Heart right ventricle (tissue), 16 donors: ENCODE measurements at places on chromosomes 1 and 21.

- peaks cover 5% of the 10 kb centered on the region for H3K27me3 ChIP-seq
- no peak overlapping the region for H3K27ac ChIP-seq
- no peak for DNase-seq
- no peaks in the 10 kb centered on the region for H3K4me1 ChIP-seq
Observed at GRCh38 chr1:75967719-75968118, 35.5 kb upstream of the ASB17 start.

DNA sequence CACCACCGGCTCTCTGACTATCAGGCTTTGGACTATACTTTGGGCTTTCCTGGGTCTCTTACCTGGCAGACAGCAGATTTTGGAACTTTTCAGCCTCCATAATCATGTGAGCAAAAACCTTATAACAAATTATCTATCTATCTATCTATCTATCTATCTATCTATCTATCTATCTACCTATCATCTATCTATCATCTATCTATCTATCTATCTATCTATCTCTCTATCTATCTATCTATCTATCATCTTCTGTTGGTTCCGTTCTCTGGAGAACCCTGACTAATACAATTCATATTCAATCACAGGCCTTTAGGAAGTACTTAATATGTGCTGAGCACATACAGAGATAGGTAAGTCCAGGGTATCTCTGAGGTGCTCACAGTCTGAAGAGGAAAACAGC is 18.7 kb upstream of the SCMH1 start:
- H3K4me1 ChIP-seq: no peaks in the 10 kb centered on the region
- H3K36me3 ChIP-seq: no peaks in the 10 kb centered on the region
- H3K4me3 ChIP-seq: no peak overlapping the region
- no peak for DNase-seq

- no peaks in the 10 kb centered on the region for H3K27me3 ChIP-seq
- H3K27ac ChIP-seq: no peak overlapping the region
- H3K4me1 ChIP-seq: no peaks in the 10 kb centered on the region
Observed at GRCh38 chr1:245182028-245182427, 27.2 kb downstream of the KIF26B start.

GRCh38 chr1:200627575-200628222 is 7.1 kb upstream of the KIF14 start:
- no peak for DNase-seq
- H3K4me3 ChIP-seq: no peak overlapping the region
- no peak overlapping the region for H3K27ac ChIP-seq
- H3K36me3 ChIP-seq: no peaks in the 10 kb centered on the region

DNA sequence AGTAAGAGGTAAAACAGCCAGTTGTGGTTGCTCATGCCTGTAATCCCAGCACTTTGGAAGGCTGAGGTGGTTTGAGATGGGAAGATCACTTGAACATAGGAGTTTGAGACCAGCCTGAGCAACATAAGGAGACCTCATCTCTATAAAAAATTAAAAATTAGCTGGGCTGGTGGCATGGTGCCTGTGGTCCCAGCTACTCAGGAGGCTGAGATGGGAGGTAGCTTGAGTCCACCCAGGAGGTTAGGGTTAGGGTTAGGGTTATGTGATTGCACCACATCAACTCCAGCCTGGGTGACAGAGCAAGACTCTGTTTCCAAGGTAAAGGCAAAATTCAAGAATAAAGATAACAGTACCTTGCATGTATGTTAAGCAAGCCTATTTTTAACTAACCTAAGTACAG is 3.5 kb downstream of the SAMSN1 start:
- no peaks in the 10 kb centered on the region for H3K4me1 ChIP-seq
- DNase-seq: no peak
- no peaks in the 10 kb centered on the region for H3K27me3 ChIP-seq
- H3K36me3 ChIP-seq: no peaks in the 10 kb centered on the region
- H3K27ac ChIP-seq: no peak overlapping the region

- no peak for DNase-seq
- no peak overlapping the region for H3K4me3 ChIP-seq
- no peak overlapping the region for H3K27ac ChIP-seq
- no peaks in the 10 kb centered on the region for H3K4me1 ChIP-seq
- H3K27me3 ChIP-seq: no peaks in the 10 kb centered on the region
Observed at GRCh38 chr1:102715150-102715549, 393.2 kb downstream of the COL11A1 start.

DNA sequence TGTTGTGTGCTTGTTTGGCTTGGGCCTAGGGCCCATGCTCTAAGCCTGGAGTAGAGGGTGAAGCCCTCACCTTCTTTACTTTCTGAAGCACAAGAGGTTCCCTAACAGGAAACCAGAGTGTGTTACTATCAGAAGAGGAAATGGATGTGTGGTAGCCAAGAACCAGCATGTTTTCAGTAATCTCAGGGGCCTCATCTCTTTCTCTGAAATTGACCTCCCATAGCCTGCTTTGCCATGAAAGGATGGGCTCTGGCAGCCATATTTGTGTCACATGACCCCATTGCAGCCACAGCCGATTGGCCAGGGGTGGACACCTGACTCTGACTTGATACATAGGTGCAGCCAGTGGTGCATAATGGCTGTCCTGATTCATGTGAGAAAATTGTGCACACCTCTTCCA is 18.6 kb downstream of the A3GALT2 start:
- peaks cover 6% of the 10 kb centered on the region for H3K27me3 ChIP-seq
- no peak overlapping the region for H3K4me3 ChIP-seq
- DNase-seq: no peak

DNA sequence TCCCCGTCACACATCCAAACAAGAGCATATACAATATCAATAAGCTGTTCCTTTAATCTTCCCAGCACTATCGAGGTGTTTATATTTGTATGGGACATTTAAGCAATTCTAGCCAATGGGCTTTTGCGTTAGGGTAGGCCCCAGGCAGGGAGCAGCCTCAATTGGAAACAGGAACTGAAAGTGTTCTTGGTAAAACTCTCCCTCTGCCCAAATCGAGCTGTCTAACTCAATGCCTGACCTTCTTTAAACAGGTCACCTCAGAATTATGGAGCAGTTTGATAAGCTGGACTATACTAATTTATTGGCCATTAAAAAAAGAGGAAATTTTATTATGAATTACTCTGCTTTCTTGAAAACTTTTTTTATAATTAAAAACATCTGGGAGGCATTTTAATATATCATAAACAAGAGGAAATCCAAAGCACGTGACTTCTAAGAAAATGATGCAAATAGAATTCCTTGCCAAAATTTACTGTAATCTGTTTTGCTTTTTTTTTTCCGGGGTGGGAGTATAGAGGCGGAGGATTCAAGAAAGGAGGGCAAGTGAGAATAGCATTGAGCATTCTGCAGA is 498.1 kb downstream of the LMO4 start:
- H3K4me1 ChIP-seq: no peaks in the 10 kb centered on the region
- H3K27ac ChIP-seq: no peak overlapping the region
- DNase-seq: peak; percentile 25
- no peaks in the 10 kb centered on the region for H3K36me3 ChIP-seq
- no peak overlapping the region for H3K4me3 ChIP-seq

GRCh38 chr1:186679924-186680244 is 339 bp downstream of the PTGS2 start:
- H3K27ac ChIP-seq: peak overlapping the region; percentile 38
- peaks cover 15% of the 10 kb centered on the region for H3K4me1 ChIP-seq
- peaks cover 10% of the 10 kb centered on the region for H3K27me3 ChIP-seq
- H3K4me3 ChIP-seq: peak overlapping the region; percentile 65

GRCh38 chr1:112257043-112257835 is 138.8 kb upstream of the CTTNBP2NL start:
- H3K36me3 ChIP-seq: no peaks in the 10 kb centered on the region
- H3K27me3 ChIP-seq: no peaks in the 10 kb centered on the region
- no peak for DNase-seq
- H3K27ac ChIP-seq: no peak overlapping the region

GRCh38 chr1:243346468-243346867 is 90.6 kb downstream of the SDCCAG8 start:
- H3K4me1 ChIP-seq: no peaks in the 10 kb centered on the region
- no peak overlapping the region for H3K4me3 ChIP-seq
- DNase-seq: no peak
- no peaks in the 10 kb centered on the region for H3K27me3 ChIP-seq
- no peak overlapping the region for H3K27ac ChIP-seq

DNA sequence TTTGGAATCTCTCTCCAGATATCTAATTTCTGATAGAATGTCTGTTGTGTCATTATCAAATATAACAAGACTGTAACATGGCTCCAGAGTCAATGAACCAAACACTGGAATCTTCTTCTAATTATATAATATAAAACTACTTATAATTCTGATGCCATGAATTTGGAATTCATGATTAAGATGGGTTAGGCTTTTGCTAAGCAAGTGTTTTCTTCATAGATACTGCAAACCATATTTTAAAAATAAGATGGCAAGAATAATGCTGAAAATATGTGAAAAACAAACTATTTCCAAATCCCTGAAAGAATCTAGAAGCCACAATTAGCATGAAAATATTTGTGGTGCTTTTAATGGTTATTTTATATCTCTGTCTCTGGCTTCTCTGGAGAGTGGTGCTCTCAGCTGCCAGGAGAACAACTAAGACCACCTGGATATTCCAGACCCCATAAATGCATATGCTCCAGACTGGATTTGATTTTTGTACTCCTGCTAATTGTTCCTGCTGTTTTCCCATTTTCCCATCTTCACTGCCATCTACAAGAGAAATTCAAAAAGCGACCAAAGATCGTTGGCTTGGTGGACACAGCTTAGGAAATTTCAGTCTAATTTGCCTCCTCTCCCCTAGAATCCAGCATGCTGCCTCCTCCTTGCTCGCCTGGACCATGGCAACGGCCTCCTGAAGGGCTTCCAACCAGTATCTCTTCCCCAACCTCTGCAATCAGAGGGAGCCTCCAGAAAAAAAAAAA is 418.9 kb downstream of the SETD4 start:
- no peak overlapping the region for H3K27ac ChIP-seq
- peaks cover 6% of the 10 kb centered on the region for H3K4me1 ChIP-seq
- H3K4me3 ChIP-seq: no peak overlapping the region
- H3K27me3 ChIP-seq: peaks cover 16% of the 10 kb centered on the region
- no peaks in the 10 kb centered on the region for H3K36me3 ChIP-seq

- no peaks in the 10 kb centered on the region for H3K27me3 ChIP-seq
- no peak overlapping the region for H3K27ac ChIP-seq
- no peak overlapping the region for H3K4me3 ChIP-seq
- peaks cover 6% of the 10 kb centered on the region for H3K4me1 ChIP-seq
Observed at GRCh38 chr1:81226603-81226928, 574.2 kb upstream of the ADGRL2 start.

GRCh38 chr1:15139654-15140350 is 13.7 kb upstream of the TMEM51 start:
- H3K27me3 ChIP-seq: no peaks in the 10 kb centered on the region
- H3K36me3 ChIP-seq: no peaks in the 10 kb centered on the region
- H3K4me1 ChIP-seq: no peaks in the 10 kb centered on the region
- no peak overlapping the region for H3K4me3 ChIP-seq
- DNase-seq: no peak

DNA sequence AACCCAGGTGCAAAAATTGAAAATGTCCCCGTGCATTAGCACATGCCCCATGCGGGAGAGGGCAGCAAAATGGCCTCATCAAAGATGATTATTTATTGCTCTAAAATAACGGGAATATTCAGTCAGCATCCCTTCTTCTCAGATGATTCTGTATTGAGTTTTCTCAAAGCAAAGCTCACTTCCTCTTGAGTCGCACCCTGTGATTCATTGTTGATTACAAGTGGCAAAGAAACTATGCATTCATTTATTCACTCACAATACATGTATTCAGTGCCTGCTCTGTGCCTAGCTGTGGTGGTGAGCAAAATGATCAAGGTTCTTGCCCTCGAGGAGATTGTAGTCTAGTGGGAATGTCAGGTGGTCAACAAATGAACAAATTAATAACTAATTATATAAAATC is 226.0 kb upstream of the KAZN start:
- peaks cover 31% of the 10 kb centered on the region for H3K27me3 ChIP-seq
- no peak overlapping the region for H3K27ac ChIP-seq
- H3K4me1 ChIP-seq: no peaks in the 10 kb centered on the region
- DNase-seq: no peak

DNA sequence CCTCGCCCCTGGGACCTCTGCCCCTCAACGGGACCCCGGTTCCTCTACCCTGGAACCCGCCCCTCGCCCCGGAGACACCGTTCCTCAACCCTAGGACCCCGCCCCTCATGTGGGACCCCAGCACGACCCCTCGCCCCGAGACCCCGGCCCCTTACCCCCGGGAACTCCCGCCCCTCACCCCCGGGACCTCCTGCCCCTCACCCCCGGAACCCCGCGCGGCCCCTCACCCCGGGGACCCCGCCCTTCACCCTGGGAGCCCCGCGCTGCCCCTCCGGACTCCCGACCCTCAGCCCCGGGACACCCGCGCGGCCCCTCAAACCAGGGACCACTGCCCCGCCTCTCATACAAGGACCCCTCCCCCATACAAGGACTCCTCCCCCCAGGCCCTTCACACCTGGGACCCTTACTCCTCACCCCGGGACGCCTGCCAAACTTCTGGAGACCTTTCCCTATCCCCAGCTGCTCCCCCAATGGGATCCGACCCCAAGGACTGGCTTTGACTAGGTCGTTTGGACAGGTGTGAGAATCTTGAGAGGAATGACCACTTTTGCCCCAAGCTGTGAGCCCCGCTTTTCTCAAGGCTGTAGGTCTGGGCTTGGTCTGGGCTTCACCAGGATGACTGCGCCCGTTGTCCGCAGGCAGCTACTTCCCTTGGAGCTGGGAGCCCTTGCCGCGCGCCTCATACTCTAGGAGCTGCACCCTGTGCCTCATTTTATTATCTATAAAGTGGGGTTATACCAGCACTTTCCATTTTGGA is 843 bp downstream of the DIP2A start:
- H3K4me3 ChIP-seq: peak overlapping the region; percentile 96
- H3K4me1 ChIP-seq: peaks cover 51% of the 10 kb centered on the region
- H3K36me3 ChIP-seq: peaks cover 5% of the 10 kb centered on the region

DNA sequence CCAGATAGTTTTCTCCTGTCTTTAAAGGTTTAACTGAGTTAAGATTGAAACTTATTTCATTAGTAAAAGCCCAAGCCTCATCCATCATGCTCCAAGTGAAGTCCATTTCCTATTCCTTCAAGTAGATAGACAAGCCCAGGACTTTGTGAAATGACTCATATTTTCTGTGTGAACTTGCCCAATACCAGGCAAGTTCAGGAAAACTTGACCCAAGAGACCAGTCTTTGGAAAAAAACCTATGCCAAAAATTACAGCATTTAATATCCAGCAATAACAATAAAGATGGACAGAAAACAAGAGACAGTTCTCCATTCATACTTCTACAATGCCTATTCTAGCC is 405 bp upstream of the RAB29 start:
- H3K4me3 ChIP-seq: peak overlapping the region; percentile 94
- no peaks in the 10 kb centered on the region for H3K27me3 ChIP-seq
- no peak for DNase-seq

DNA sequence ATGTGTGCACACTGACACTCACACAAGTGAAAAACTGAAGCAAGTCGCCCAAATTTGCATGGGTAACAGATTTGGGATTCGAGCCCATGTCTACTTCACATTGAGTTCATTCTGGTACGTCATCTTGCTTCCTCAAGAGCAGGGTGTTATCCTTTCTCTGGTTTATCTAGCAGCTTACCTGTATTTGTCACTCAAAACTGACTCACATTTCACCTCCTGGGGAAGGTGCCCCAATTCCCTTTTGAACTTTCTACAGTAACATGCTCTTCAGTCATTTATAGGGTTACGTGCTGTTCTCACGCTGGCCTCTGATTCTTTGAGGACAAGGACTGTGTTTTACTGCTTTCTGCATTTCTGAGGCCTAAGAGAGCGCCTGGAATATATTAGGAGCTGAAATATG is 162.8 kb downstream of the PDE4B start:
- H3K4me1 ChIP-seq: no peaks in the 10 kb centered on the region
- H3K27ac ChIP-seq: no peak overlapping the region
- no peak overlapping the region for H3K4me3 ChIP-seq
- H3K36me3 ChIP-seq: no peaks in the 10 kb centered on the region
- H3K27me3 ChIP-seq: peaks cover 5% of the 10 kb centered on the region
- DNase-seq: no peak

GRCh38 chr21:41783476-41784180 is 16.8 kb upstream of the RIPK4 start:
- no peak overlapping the region for H3K4me3 ChIP-seq
- H3K27ac ChIP-seq: no peak overlapping the region
- peaks cover 73% of the 10 kb centered on the region for H3K27me3 ChIP-seq
- no peak for DNase-seq
- no peaks in the 10 kb centered on the region for H3K4me1 ChIP-seq
- H3K36me3 ChIP-seq: no peaks in the 10 kb centered on the region
